ENCODE measurements at places on chromosomes 4 and X.

GRCh38 chr4:48065587-48066052 lies 49.0 kb downstream of the NIPAL1 start:
- peak; percentile 85 for ATAC-seq

GRCh38 chrX:21132686-21133393 lies 241.4 kb upstream of the CNKSR2 start:
- ATAC-seq, result no peak

GRCh38 chr4:3572363-3572762 lies 40.1 kb upstream of the LRPAP1 start:
- no peak for ATAC-seq

GRCh38 chrX:41599507-41599906 lies 89.3 kb upstream of the GPR34 start:
- ATAC-seq, result no peak

DNA sequence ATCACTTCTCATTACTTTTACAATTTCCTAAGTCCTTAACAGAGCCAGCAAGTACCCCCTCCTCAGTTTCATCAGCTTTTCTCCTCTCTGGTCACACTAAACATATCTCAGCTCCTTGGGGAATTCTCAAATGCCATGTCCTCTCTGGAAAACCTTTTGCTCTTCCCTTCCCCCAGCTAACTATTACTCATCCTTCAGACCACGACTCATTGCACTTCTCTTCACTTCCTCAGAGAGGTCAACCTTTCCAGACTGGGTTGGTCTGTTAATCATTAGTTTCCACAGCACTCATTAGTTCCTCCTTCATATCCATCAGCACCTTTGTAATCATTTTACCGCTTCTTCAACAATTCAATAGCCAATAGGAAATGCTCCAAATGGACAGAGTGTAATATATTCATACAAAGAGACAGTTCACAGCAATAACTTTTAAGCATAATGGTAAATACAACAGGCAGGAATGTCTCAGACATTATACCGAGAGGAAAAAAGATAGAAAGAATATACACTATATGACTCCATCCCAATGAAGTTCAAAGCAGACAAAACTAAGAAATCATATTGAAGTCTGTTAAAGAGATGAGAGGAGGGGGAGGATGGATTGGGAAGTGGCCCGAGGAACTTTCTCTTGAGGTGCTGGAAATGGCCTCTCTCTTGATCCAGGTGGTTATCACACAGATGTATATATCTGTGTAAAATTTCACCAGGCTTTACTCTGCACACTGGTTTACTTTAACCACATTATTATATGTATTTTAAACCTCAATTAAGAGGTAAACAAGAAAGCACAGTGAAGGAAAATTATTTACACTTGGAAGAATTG lies 39.6 kb downstream of the DDX60L start:
- ATAC-seq, result peak; percentile 84

DNA sequence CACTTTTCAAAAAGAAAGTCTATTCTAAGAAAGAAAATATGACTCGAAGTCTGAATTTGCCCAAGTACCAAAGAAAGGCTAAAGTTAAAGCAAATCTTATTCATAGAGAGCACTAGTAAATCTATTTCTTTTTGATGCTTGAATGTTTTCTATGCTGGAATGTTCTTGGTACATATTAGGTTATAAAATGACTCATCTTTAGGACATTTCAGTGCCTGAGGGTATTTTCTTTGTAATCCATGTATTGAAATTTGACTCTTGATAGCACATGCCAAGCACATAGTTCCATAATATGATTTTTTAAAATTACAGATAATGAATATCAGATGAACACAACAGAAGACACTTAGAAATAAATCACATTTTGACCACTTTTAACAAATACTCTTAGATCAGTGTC lies 232.8 kb downstream of the TRIML1 start:
- no peak for ATAC-seq

- ATAC-seq, result no peak
These were observed 540.2 kb upstream of the CT83 start for GRCh38 chrX:117002981-117003380.

DNA sequence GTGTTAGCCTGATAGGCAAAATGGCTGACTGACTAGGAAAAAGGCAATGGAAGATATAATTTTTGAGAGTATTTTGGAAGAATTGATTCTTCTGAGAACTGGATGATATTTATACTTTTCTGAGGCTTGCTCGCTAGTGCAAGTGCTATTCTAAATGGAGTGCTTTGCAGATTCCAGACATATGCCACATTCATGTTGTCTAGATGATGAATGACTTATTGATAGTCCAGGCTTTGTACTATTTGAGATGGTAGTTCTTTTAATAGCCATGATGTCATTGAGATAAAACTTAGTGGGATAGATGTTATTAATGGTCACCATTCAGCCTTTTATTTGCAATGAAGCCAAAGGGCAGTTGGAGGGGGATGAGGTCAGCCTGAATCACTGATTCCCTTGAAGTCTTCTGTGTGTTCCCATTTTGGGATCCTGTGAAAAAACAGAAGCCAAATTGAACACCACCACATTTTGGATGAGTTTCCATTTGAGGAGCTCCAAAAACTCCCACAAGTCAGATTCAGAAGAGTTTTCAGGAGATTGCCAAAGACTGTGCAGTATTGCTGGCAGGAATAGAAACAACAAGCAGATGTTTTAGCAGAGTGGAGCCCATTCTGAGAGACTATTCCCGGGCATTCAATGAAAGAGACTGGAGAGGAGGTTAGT lies 184.1 kb downstream of the IL1RAPL2 start:
- ATAC-seq, result no peak

- no peak for ATAC-seq
These were observed 618.1 kb upstream of the ADGRL3 start for GRCh38 chr4:60581919-60582536.

DNA sequence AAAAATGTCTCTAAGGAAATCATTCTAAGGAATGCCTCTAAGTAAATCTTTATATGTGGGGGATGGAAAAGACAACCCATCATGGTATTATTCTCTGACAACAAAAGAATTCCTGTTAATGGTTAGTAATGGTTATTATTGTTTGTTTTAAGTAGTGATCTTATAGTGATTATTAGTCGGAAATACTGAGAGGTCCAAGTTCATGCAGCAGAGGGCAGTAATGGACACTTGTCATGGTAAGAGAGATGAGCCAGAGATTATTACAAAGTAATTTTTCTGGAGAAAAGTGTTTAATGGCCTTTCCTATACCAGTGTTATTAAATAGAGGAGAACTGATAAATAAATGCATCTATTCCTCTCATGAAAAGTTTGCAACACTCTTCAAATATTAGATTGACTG lies 8.1 kb upstream of the DKK2 start:
- ATAC-seq, result no peak

DNA sequence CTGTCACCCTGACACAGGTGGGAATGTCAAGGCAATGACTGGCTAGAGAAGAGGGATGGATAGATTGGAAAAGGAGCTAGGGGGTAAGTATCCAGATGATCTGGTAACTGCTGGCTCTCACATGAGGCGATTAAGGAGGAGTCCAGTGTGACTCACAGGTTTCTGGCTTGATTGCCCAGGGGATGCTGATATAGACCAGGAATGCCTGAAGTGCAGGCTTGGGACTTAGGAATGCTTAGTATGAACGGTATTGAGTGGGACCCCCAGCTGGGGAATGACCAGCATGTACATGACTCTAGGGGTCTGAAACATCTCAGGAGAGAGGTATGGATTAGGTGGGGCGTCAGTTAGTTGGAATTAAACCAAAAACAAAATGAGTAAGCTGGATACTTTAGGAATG lies 65.8 kb upstream of the PRPS1 start:
- no peak for ATAC-seq

GRCh38 chrX:118221270-118221669 lies 104.7 kb upstream of the KLHL13 start:
- ATAC-seq, result no peak

GRCh38 chrX:121179972-121180371 lies 132.6 kb downstream of the GLUD2 start:
- no peak for ATAC-seq

- no peak for ATAC-seq
These were observed 50.0 kb upstream of the AADAT start for GRCh38 chr4:170139764-170140163.

Data from stimulated activated memory B cell treated with anti-CD40 and anti-IgM and Interleukin-4, amounts not matched to agents 10 μg/mL and 1 μg/mL and 100 μg/mL, for 72 hours (primary cell).